ENCODE measurements at places on chromosomes 3 and 15. TPM values are rescaled to one million over a fixed set of nuclear protein-coding genes. Genes with fewer than 3 reads are reported as not detected.
A peak's percentile ranks its signal among the peaks of the same experiment; 100 is the strongest.

Gene GOLGA6B
- polyA plus RNA-seq: not detected

Gene MOBP
- polyA plus RNA-seq: 0.22 TPM

Gene SKOR1
- polyA plus RNA-seq: 0.73 TPM

Gene FRG2C
- polyA plus RNA-seq: not detected

Gene CCDC191
- polyA plus RNA-seq: 2.4 TPM

- no peak for DNase-seq
Measured at GRCh38 chr3:4409415-4409814, 57.7 kb downstream of the SUMF1 start.

- no peak for DNase-seq
Measured at GRCh38 chr15:38398134-38398533, 55.8 kb upstream of the FAM98B start.

- no peak for DNase-seq
Measured at GRCh38 chr3:186214670-186215069, 105.8 kb upstream of the ETV5 start.

DNA sequence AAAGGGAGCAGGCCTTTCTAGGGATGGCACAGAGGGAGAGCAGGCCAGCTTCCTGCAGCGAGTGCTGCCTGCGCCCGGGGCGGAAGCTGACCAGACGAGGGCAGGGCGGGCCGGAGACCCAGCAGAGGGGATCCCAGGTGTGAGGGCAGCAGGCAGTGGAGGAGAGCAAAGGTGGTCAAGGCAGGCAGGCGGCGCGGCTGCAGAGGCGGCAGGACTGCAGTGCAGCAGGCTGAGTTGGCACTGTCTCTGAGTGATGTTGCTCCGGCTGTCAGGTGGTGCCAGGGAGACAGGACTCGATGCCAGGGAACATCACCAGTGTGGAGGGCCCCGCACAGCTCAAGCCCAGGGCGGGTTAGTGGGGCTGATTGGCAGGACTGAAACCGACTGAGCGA is 22.3 kb upstream of the PLXNA1 start:
- DNase-seq: no peak

- peak; percentile 88 for DNase-seq
Measured at GRCh38 chr15:57923306-57923705, 142.2 kb downstream of the ALDH1A2 start.

DNA sequence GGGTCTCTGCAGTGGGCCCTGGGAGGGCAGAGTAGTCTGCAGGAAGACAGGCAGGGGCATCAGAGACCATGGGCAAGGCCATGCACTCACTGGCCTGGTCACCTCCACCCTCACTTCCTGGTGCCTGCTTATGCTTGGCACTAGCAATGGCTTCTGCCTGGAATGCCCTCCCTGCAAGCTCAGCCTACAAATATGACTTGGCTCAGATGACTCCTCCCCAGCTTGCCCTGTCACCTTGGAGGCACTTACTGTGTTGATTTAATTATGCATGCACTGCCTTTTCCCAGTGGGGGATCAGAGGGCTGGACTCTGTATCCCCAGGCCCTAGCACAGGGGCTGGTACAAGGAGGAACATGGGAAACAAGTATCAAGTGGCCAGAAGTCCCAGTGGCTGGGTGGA is 7.8 kb downstream of the C3orf18 start:
- DNase-seq: no peak

DNA sequence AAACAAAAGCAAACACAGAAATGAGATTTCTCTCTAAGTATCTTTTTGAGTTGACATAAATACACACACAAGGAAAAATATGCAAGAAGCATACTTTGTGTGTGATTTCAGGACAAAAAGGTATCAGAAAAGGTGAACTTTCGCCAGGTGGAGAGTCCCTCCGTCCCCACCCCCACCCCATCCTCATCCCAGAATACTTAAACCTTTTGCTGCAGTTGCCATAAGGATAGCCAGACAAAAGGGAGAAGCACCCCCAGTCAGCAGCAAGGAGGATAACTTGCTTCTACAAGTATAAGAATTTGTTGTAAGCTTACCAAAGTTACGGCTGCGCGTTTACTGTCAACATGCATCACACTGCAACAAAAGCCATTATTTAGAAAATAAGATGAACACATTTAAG is 10.3 kb downstream of the FOXP1 start:
- DNase-seq: no peak

DNA sequence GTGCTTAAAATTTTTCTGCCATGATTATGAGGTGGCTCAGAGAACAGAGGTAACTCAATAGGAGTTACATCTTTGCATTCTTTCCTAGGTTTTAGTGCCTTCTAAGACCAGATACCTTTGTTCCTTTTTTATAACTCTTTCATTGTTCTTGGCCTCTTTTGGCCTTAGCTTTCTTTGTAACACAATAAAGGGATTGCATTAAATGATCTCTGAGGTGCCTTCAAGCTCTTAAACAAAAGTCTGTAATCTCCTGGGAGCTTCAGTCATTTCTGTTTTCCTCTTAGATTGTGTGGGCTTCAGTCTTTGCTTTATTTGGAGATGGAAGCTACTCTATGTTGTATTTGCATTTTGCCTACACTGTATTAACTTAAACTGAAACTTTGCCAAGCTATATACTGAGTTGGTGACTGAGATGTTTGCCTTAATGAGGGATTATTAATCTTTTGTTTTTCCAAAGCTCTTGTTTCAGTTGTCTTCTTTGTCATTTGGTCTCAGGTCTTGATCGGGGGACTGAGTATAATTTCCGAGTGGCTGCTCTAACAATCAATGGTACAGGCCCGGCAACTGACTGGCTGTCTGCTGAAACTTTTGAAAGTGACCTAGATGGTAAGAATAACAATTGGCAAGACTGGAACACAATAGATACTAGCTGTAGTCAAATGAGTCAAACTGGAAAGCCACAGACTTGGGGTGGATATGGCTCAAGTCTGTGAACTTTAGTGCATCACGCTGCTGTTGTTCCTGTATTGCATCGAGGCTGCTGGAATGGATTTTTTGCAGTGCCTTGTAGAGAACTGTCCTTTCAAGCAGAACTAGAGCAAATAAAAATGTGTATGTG is 110.3 kb downstream of the HCN4 start:
- no peak for DNase-seq

DNA sequence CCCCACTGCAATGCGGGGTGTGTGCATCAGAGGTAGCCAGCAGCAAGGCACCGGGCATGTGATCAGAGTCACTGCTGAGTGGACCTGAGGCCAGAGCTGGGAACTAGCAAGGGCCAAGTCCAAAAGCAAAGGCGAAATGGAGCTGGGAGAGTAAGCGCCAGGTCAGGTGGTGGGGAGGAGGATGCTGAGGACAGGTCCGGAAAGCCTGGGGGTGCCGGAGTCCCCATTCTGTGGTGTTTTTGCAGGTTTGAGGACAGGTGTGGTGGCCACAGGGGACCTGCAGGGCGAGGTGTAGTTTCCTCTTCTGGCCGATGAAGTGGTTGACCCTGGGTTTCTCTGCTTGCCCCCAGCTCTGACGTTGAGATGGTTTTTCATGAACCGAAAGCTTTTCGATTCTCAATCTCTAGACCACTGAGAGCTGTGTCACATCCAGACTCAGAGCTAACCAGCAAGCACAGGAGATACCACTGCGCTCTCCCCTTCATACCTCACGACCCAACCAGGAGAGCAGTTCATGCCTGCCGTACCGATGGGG is 35.0 kb upstream of the HES1 start:
- no peak for DNase-seq

- no peak for DNase-seq
Measured at GRCh38 chr3:97911459-97911858, 60.8 kb downstream of the RIOX2 start.

- DNase-seq: peak; percentile 48
Measured at GRCh38 chr3:193499136-193499770, 55.4 kb downstream of the ATP13A4 start.

- peak; percentile 79 for DNase-seq
Measured at GRCh38 chr15:99016680-99017321, 9.2 kb upstream of the PGPEP1L start.

DNA sequence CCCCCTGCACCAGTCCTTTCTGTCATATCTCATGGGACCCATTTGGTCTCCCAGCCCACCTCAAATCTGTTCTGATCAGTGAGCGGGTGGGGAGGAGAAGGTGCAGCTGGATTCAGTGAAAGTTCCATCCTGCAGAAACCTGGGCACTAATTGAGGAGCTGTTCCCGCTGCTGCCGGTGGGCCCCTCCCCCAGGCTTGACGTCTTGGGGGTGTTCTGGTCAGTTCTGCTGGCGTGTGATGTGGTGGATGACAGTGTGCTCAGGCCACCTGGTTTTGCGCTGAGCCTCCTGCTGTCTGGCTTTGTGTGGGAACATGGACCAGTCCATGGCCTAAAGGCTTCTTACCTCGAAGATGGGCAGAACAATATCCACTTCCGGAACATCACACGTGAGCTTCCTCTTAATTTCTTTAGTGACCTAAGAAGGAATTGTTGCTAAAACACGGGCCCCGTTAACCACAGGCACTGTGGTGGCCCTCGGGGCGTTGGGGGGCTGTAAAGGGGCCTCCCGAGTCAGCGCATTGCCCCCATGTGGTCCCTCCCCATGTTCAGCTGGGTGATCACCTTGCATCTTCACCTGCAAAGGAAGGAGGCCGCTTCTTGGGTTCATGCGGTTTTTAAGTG is 59.7 kb downstream of the RGMA start:
- DNase-seq: no peak

DNA sequence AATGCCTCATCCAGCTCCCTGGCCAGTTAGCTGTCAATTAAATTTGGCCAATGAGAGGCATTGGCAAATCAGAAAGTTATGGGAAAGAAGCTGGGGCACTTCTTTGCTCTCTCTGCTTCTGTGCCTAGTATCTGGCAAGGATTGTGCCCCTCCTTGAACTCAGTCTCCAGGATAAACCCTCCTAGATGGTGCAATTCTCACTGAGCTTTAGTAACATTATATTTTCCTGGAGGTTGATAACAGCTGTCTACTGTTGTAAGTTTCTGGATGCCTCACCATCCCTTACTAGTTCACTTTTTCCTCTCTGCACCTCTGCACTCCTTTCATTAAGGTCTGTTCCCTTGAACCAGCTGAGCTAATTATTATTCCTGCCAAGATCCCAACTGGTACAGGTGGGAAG is 329.5 kb downstream of the MFSD1 start:
- DNase-seq: no peak

Measured in muscle of arm (tissue), 14 donors.